ENCODE measurements at places on chromosomes 13 and 19. TPM values are rescaled to one million over a fixed set of nuclear protein-coding genes. Genes with fewer than 3 reads are reported as not detected.

The EXOC3L2 gene
- total RNA-seq = not detected

The PLK5 gene
- not detected for total RNA-seq

The CPB2 gene
- total RNA-seq = not detected

The FFAR1 gene
- total RNA-seq = 0.09 TPM

The ZNF98 gene
- total RNA-seq = not detected

The LHB gene
- not detected for total RNA-seq

The COMP gene
- not detected for total RNA-seq

The ARHGEF7 gene
- 76.0 TPM for total RNA-seq

The DNM2 gene
- 185 TPM for total RNA-seq

The LHFPL6 gene
- 4.8 TPM for total RNA-seq

The GRIN2D gene
- total RNA-seq = 0.34 TPM

The TUBGCP3 gene
- total RNA-seq = 63.0 TPM

The TSSK6 gene
- 2.6 TPM for total RNA-seq

The SLC27A1 gene
- total RNA-seq = 3.1 TPM

The TEX29 gene
- total RNA-seq = 0.46 TPM

The POGLUT2 gene
- total RNA-seq = 13.6 TPM

The ZNF560 gene
- not detected for total RNA-seq

The CBY2 gene
- total RNA-seq = not detected

The VAV1 gene
- total RNA-seq = 68.9 TPM

The FUT2 gene
- not detected for total RNA-seq

The ZNF730 gene
- 0.37 TPM for total RNA-seq

The CERS1 gene
- 0.18 TPM for total RNA-seq

The RPL18 gene
- 1,861 TPM for total RNA-seq

The FCHO1 gene
- 74.7 TPM for total RNA-seq

The ZNF773 gene
- total RNA-seq = 4.5 TPM

The ZNF136 gene
- total RNA-seq = 7.7 TPM

The USHBP1 gene
- not detected for total RNA-seq

The GJB2 gene
- total RNA-seq = 2.7 TPM

The IGSF23 gene
- not detected for total RNA-seq

The CD79A gene
- 0.84 TPM for total RNA-seq

The BTBD2 gene
- 47.0 TPM for total RNA-seq

The MAN2B1 gene
- 133 TPM for total RNA-seq

The TLE2 gene
- 2.2 TPM for total RNA-seq

The TMEM272 gene
- not detected for total RNA-seq

The POU2F2 gene
- total RNA-seq = 49.5 TPM

The KIRREL2 gene
- total RNA-seq = 0.39 TPM

The CEACAM8 gene
- total RNA-seq = not detected

The ZNF541 gene
- total RNA-seq = 0.09 TPM

The ZNF737 gene
- total RNA-seq = 7.0 TPM

The CLEC4G gene
- total RNA-seq = not detected

The SIAH3 gene
- 0.07 TPM for total RNA-seq

The CCDC194 gene
- total RNA-seq = 2.4 TPM

The ADGRE3 gene
- not detected for total RNA-seq

Data from activated T-helper 2 cell treated with anti-CD3 and anti-CD28 coated beads, Interferon-gamma antibody, Interleukin-2, Interleukin-4, amounts not matched to agents 10 μg/mL and 5 μg/mL and 100 μg/mL, durations not matched to agents 14 hours and 24 hours and 36 hours (primary cell).